GM13977 (cell line): ENCODE measurements at places on chromosomes 2 and 18.

- DNase-seq, result no peak
Observed at GRCh38 chr2:67048314-67048713, 348.8 kb upstream of the ETAA1 start.

DNA sequence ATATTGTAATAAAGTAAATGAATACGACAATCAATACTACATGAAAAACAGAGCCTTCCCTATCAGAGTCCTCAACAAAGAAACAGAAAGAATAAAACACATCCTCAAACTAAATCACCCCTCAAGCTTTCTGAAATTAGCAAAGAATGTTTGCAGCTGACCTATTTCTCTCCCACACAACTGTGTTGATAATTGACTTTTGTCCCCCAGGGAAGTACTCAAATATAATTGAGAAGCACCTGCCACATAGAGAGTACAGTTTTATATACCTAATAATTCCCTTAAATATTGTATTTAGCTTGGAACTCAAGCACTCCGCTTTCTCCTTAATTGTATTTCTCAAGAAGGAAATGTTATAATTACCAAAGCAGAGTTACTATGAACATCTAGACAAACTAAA lies 12.6 kb downstream of the CACNB4 start:
- no peak for DNase-seq

GRCh38 chr18:61752973-61753372 lies 139.8 kb downstream of the RNF152 start:
- no peak for DNase-seq

DNA sequence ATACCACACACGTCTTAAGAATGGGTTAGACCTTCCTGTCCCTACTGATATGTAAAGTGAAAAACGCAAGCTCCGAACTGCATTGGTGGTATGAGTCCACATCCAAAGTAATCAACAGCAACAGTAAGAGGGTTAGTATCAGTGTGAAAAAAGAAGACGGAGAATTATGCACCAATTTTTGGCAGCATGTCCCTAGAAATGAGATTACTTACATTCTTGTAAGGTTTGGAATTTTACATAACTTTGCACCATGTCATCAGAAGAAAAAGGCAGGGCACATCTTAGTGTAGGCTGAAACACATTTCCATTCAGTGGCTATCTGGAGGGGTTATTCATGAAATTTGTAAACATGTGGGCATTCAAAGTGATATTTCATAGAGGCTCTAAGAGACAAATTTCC lies 88.2 kb downstream of the LONRF2 start:
- no peak for DNase-seq

- DNase-seq, result peak; percentile 33
Observed at GRCh38 chr2:25042321-25043240, 705 bp downstream of the EFR3B start.

DNA sequence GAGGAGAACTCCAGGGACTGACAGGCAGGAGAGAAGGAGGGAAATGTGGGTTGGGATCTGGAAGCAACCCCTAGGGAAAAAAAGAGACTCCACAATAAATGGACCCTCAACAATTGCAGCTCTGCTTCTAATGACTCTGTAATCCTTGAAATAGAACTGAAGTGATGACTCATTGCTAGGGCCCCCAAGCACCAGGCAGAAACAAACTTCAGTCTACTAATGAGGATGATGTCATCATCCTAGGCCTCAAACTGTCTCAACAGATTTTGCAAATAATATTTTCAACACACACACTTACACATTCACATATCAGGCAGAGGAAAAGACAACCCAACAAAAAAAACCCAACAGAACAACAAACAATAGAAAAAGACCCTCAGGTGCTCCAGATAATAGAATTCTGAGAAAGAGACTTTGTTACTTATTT lies 143.3 kb downstream of the HDAC4 start:
- DNase-seq, result peak; percentile 75

GRCh38 chr2:25280051-25280687 lies 61.6 kb downstream of the DNMT3A start:
- DNase-seq, result no peak

DNA sequence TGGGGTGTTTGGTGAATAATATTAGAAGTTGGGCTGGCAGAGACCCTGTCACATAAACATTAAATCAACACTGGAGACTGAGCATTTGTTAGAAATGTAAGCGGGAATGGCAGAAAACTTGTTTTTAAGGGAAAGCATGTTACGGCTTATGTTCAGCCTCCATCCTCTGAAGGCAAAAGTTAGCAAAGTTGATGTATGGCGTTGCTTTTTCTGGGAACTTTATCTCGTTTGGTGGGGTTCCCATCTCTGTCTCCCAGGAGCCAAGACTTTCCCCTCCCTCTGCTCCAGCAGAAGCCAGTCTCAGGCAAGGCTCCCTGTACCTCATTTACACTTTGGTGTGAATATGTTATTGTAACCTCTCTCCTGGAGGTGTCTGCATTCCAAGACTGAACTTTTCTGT lies 105.1 kb downstream of the MSH2 start:
- no peak for DNase-seq

- no peak for DNase-seq
Observed at GRCh38 chr2:238285653-238286082, 2.7 kb downstream of the PER2 start.

DNA sequence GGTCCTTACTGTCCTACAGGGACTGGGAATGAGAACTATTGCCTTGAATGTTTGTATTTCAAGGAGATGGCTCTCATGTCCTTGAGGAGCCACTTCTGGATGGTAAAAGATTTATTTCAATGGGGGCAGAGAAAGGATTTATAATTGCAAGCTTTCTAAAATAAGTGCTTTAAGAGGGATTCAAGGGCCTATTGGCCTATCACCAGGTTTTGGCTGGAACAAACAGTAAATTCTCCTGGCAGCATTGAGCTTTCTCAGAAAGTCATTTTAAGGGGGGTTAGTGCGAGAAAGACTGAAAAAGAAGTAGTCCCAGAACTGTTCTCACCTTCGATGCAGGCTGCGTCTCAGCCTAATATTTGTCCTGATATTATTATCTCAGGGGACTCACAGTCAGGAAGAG lies 29.8 kb downstream of the DPP10 start:
- DNase-seq, result no peak
